HFF-Myc (cell line): ENCODE measurements at places on chromosomes 11 and 22.

- DNase-seq: no peak
Observed at GRCh38 chr11:86620891-86621521, 51.4 kb downstream of the ME3 start.

DNA sequence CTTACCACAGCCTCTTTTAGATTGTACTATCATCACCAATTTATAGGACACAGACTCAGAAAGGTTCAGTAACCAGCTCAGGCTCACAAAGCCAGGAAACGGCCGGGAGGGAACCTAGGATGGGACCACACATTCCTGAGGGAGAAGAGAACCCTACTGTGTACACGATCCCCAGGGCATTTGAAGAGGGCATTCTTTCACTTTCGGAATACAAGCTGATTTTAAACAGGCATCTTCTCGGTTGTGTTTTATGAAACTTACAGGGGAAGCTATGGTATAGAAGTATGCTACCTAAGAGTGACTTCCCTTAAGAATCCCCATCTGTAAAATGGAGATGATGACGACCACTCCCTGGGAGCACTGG, 19.0 kb downstream of the SMCO4 start:
- DNase-seq: no peak

- DNase-seq: no peak
Observed at GRCh38 chr11:7545611-7546010, 31.8 kb downstream of the PPFIBP2 start.

GRCh38 chr22:49218142-49218541, 609.5 kb downstream of the BRD1 start:
- DNase-seq: no peak

- DNase-seq: peak; percentile 94
Observed at GRCh38 chr11:69638941-69639681, 1.8 kb upstream of the CCND1 start.

DNA sequence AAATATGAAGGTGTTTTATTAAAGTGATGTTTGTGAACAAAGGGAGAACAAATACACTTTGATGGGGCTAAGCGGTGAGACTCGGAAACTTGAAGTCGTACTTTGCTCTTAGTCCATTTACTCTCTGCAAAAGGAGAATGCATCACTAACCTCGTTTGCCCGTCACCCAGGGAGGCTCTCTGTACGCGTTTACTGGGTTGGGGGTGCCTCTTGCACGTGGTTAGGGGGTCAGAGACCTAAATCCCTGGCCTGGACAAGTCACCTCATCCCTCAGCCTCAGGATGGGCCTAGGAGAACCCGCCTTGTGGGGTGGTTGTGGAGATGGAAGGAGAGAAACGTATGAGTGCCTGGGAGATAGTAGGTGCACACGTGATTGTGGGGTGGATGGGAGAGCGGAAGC, 803 bp upstream of the IFT27 start:
- DNase-seq: no peak

DNA sequence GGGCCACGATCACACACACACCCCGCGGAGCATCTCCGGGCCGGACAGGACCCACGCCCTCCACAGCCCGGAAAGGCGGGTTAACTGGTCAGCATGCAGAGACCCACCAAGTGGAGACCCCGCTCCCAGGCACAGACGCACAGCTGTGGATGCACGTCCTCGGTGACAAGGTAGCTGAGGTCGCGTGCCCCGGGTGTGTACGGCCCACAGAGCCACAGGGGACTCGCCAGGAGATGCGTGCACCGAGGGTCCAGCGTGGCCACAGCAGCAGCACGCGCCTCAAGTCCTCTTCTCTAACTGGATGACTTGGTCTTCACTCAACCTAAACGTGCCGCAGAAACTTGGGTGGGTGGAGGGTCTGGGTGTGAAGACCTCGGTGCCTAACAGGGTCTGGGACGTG, 5.5 kb downstream of the H19 start:
- no peak for DNase-seq

- no peak for DNase-seq
Observed at GRCh38 chr11:2911785-2912391, 17.3 kb downstream of the PHLDA2 start.

DNA sequence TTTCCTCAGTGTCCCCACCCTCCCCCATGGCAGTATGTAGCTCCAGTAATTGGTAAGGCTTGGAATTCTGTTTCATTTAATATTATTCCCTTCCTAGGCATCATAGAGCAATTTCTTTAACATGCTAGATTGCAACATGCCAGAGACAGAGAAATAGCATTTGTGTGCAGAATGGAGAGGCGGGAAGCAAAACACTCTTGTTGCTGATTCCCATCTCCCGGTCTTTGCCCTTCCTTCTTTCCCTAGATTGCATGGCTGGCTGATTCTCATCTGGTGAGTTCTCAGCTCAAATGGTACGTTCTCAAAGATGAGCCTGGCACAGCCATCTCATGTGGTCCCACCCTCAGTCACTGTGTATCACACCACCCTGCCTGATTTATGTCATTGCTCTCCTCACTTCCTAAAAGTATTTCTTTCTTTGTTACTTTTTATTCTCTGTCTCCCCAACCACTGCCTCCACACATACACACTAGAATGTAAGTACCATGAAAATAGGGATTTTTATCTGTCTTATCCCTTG, 66.9 kb downstream of the ARFGAP2 start:
- no peak for DNase-seq

DNA sequence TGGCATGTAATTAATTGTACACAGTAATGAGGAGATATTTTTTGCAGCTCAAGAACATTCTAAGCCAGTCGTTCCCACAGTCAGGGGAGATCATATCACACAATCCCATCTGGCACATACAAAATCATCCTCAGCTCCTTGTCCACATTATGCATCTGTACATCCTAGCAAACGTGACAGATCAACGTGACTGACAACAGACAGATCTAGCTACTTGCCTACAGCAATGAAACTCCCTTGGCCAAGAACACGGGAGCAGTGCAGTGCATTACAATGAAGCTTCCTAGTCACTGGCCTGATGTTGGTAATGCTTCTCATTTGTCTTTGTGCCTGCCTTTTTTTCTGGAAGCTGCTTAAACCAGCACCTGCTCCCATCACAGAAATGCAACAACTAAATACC, 24.5 kb upstream of the GUCY1A2 start:
- no peak for DNase-seq

DNA sequence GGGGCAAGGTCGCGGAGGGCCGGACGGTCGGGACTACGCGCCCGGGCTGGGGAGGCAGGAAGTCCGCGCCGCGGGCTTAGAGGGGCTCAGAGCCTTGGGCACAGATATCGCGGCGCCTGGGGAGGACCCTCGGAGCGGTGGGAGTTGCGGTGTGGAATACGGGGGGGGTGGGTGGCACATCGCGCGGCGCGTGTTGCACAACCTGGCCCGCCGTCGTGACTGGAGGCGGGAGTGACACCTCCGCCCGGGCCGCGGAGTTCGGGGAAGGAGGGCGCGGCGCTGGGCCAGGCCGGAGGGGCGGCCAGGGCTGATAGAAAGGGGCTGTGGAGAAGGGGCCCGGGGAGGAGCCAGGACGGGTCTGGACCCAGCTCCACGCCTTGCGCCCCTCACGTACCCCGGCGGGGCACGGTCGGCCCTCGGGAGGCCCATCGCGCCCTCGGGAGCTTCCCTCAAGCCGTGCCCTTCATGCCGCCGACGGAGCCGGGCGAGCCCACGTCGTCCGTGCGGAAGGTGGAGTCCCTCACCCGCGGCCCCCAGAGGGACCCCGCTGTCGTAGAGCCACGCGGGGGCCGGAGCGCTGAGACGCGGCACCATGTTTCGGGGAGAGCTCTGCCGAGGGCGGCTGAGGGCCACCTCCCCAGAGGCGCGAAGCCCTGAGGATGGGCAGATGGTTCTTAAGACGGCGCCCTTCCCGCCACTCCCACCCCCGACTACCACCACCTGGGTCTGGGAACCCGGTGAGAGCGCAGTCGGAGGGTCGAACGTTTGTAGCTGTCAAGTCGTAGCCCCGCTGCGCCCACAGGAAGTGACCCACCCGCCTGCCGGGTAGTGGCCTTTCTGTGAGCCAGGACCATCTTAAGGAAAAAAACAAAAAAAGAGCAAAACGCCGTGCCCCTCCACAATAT, 729 bp downstream of the IL17RA start:
- DNase-seq: no peak

DNA sequence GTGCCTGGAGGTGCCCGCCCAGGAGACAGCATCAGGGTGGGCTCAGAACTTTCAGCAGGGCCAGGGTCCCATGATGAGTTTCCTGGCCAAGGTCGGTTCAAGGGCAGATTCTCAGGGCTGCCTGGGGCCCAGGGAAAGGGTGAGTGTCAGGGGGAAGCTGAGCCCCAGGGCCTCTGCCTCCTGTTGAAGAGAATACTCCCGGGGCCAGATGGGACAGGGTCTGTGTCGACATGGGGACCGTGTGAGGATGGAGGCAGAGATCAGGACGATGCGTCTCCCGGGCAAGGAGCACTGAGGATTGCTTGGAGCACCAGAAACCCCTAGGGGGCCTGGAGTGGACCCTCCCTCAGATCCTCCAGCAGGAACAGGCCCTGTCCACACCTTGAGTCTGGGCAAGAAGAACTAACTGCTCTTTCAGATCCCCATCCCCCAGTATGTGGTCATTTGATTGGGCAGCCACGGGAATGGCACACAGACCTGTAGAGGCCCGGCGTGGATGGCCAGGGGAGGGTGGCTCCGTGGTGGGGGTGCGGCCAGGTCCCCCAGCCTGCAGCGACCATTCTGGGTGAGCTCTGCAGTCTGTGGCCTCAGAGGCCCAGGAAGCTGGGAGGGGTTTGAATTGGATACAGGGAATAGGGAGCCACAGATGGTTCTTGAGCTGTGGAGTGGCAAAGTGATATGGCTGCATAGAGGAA, 1078.7 kb downstream of the BRD1 start:
- DNase-seq: no peak

DNA sequence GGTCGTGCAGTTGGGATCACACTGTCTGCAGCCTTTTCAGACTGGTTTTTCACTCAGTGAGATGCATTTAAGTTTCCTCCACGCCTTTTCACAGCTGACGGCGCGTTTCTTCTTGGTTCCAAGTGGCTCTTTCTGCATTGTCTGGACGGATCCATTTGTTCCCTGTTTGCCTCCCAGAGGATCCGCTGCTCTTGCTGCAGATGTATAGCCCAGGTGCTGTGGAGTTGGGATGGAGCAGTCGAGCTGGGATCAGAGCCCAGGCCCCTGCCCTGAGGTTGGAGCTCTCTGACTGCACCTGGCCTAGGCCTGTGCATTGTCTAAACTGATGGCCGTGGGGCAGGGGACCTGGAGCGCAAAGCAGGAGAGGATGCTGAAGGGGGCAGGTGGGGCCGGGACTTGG, 51.6 kb downstream of the PARVB start:
- no peak for DNase-seq

- DNase-seq: no peak
Observed at GRCh38 chr11:124707829-124708228, 31.9 kb upstream of the NRGN start.

- DNase-seq: no peak
Observed at GRCh38 chr22:19800761-19801244, 40.2 kb downstream of the TBX1 start.

DNA sequence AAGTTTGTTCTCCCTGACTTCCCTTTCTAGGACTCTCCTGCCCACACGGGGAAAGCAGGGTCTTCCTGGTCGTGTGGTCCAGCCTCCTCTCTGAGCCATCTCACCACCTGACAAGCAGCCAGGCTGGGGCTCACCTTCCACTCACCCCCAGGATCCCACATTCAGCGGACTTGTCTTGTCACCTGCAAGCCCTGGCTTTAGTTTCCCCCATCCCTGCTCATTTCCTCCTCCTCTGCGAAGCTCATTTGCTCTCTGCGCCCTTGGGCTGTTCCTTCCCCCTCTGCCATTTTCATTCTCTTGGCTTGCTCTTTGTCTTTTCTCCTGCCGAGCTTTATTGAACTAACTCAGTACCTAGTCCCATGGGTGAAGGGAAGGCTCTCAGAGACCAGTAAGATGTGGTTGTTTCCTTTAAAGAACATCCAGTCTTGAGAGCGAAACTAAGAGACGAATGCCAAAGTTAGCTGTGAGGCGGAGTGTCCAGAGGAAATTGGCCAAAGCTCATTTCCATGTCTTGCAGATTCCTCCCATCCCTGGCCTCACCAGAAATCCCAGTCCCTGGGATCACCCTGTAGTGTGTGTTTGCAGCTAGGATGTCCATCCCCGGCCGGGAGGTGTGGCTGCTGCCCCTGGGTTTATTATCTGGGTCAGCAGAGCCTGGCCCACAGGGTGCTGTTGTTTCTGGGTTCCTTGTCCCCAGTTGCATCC, 2.0 kb downstream of the ST14 start:
- no peak for DNase-seq

DNA sequence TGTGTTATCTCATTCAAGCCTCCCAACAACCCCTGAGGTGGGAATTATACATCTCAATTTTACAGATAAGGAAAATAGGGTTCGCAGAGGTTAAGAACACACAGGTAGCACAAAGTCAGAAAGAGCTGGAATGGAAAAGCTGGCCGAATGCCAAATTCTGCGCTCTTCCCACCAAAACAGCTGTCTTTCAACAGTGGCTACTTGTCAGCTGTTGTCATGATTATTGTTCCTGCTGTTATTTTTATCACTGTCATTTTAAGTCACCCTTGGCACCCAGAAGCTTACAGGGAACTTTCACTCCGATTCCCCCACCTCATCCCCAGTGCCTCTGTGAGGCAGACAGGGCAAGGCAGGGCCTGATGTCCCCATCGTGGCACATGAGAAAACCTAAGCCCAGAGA, 74.5 kb upstream of the CSNK2A3 start:
- no peak for DNase-seq

GRCh38 chr11:62142043-62142375, 18.2 kb downstream of the INCENP start:
- no peak for DNase-seq

DNA sequence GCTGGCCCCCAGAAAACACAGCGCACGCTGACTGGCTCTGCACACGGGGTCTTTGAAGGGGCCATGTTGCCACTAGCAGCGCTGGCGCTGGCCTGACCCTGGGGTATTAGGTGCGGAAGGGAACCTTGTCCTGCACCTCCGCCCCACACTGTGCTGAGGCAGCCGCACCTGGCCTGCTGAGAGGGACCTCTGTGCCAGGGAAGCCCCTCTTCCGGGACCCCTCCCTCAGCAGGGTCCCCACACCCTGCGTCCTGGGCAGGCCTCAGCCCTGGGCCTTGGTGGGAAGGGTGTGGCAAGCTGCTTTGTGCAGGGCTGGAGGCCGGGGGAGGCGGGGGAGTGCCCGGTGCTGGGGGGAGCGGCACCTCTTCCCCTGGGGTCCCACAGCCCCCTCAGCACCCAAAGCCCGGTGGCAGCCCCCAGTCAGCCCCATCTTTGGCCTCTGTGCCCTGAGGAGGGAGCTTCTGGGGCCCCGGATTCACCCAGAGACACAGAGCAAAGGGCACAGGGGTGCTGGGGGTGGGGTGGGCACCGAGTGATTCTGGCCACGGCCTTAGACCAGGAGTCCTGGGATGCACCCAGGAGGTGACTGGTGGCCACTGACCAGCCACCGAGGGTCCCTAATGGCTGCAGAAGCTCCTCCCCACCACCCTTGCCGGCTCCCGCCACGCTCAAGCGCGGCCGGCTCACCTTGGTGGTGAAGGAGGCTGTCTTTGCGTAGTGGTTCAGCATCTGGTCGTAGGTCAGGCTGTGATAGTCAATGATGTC, 11.4 kb downstream of the TTLL8 start:
- DNase-seq: no peak

DNA sequence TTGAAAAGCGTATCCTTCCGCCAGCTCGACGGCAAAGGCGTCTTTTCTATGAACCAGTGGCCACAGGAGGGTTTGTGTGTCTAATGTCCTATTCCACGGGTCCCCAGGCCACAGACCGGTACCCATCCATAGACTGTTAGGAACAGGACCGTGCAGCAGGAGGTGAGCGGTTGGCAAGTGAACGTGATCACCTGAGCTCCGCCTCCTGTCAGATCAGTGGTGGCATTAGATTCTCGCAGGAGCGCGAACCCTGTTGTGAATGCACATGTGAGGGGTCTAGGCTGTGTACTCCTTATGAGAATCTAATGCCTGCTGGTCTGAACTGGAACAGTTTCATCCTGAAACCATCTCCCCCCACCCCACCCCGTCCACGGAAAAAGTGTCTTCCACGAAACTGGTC, 62.7 kb upstream of the KCNQ1OT1 start:
- DNase-seq: no peak
